RKO (cell line): ENCODE measurements at places on chromosomes 2 and 18.

- DNase-seq = no peak
Observed at GRCh38 chr2:8061219-8061618, 620.6 kb upstream of the ID2 start.

DNA sequence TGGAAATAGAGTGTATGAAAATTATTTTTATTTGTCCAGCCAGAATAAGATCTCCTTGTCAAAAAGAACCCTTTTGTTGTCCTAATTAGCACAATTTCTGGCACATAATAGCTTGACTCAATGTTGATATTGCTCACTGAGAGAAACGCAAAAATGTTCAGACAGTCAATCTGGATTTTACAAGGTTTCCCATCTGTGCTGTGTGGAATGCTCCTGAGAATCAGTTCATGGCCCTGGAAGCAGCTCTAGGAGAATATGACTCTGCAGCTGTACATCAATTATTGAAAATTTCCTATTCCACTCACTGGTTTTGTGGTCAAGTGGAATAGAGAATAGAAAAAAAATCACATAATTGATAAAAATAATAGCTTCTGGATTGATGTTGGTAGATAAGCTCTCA, 1582.9 kb upstream of the NXPH2 start:
- DNase-seq = no peak

DNA sequence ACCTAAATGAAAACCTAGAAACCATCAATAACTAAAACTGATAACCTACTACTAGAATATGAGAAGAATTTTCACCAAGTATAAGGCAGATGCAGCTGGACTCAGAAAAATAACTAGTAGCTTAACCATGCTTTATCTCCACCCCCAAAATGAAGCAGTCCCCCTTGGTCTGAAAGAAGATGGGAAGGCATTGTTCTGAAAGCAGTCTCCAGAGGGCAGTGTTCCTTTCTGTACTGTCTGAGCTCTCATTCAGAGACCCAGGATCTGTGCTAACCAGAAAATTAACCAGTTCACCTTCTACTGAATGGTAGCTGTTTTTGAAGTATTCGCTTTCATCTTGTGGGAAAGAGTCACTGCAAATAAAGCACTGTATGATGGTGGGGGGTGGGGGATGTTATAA, 273.0 kb downstream of the PDE11A start:
- DNase-seq = peak; percentile 51

DNA sequence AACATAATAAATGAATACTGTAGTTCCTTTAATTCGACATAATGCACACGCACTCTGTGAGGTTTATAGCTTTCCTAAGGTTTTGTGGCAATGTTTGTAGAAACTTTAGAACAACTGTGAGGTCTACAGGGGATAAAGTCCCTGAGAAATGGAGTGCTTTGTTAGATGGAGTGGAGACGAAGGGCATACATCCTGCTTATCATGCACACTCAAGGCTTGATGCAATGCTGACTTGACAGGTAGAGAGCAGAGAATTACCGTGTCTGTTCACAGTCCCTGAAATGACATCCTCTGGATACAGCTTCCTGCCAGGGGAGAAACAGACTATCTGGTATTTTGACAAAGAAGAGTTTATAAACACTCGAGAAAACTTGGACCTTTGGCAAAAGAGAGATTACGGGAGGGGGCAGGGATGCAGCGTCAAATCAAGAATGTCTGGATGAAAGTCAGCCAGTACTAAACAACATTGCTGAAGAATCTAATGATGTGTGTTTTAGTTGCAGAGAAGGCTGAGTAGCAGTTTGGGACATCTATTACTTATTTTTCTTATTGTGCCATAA, 766.9 kb upstream of the ZEB2 start:
- DNase-seq = no peak

- no peak for DNase-seq
Observed at GRCh38 chr2:164981217-164981990, 26.1 kb upstream of the SLC38A11 start.

DNA sequence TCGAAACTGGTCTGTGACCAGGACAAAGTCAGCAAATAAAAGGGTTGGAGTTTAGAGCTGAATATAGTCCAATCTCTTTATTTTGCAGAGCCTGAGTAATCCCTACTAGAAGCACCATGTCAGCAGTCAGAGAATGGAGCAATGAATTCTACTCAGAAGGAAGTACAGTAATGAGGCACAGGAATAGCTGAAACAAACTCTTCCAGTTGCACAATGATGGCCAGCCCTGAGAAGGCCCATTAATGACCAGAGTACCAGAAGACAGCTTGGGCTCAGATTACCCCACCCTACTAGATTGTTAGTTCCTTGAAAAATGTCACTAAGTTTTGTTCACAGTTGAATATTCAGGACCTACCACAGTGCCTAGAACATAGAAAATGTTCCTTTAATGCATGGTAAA, 40.3 kb upstream of the SCG2 start:
- no peak for DNase-seq
